NCI-H1436 (cell line): ENCODE measurements at places on chromosomes 2 and 18.

- no peak for DNase-seq
These were observed 416.6 kb upstream of the ACVR2A start for GRCh38 chr2:147428120-147428747.

DNA sequence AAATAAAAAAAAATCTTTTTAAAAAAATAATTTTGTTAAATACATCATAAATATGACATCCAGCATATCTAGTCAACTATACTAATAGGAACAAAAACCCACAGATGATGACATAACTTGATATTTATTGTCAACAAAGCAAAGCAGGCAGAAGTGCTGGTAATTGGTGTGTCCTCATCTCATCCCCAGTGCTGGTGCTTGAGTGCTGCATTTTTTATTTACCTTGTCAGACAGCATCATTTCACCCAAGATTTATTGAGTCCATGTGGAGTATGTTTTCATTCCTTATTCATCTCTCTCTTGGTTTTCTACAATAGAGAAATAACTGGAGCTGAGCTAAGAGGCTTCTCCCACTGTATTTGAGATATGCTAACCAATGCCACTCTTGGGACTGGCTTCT, 191.6 kb upstream of the SLC14A2 start:
- peak; percentile 82 for DNase-seq

- no peak for DNase-seq
These were observed 113.0 kb downstream of the PTRHD1 start for GRCh38 chr2:24680196-24680595.

GRCh38 chr2:14587119-14587518, 45.4 kb upstream of the LRATD1 start:
- DNase-seq: no peak

DNA sequence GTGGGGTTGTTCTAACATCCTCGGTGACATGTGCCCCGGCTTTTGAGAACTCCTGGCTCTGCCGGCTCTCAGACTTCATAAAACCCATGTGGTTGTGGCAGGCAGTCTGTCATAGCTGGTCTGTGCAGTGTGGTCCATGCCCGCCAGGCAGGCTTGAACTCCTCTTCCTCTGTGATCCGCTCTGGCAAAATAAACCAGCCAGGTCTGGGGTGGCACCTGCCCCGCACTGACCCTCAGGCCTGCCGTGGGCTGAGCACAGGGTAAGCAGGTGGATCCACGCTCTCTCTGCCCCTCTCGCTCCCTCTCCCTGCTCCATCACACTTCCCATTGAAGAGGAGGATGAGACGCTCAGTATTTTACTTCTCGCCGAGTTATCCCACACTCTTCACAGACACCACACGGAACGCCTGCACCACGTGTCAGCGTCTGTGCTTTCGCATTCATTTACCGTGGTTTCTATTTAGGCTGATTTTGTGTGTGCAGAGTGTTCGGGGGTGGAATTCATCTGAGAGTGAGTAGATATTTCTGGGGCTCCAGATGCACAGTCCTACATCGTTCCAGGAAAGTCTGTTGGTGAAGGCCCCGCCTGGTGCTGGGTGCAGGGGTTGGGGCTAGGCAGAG, 56.4 kb downstream of the RTP5 start:
- DNase-seq: no peak

- no peak for DNase-seq
These were observed 172.0 kb downstream of the NDUFA10 start for GRCh38 chr2:239853121-239853520.

GRCh38 chr2:206435742-206436141, 7.6 kb upstream of the ADAM23 start:
- no peak for DNase-seq

GRCh38 chr2:106068451-106068850, 125.7 kb downstream of the UXS1 start:
- DNase-seq: no peak

GRCh38 chr2:58709687-58710354, 468.7 kb upstream of the FANCL start:
- DNase-seq: no peak
